Activated naive CD4-positive, alpha-beta T cell (primary cell): ENCODE measurements at places on chromosomes 2 and 18.

GRCh38 chr2:50723286-50723938 is 308.5 kb downstream of the NRXN1 start:
- DNase-seq = no peak

DNA sequence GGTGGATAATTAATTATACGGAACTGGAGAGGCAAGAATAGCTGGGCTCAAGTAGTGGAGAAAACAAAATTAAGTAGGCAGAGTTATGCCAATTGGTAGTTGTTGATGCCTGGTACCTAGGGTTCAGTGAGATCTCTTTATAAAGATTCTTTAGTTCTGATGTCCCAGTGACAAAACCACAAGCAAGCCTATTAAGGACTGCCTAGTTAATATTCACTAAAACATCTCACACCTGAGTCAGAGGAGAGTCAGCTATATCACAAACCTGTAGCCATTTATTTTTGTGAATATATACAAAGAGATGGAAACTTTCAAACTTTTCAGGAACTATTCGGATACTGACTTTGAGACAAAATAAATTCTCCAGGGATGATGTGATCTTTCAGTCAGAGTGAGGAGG is 213.9 kb upstream of the CYP26B1 start:
- no peak for DNase-seq

DNA sequence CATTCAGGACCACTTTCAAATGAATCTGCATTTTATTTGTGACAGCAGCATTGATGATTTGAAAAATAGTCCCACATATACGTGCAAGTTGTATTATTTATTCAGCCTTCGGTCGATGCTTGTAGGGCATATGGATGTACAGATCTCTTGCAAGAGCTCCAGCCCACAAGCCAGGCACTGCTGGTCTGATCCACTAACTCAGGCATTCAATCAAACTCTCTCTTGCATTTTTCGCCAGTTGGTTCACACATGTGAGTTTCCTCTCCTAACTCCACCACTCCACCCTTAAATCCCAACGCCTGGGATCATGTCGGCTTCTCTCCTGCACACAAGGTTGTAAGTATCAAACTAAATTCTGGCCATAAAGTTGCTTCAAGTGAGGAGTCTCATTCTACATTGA is 318.7 kb downstream of the CYP26B1 start:
- DNase-seq = no peak

GRCh38 chr18:60981682-60982328 is 351.4 kb upstream of the CDH20 start:
- DNase-seq = no peak

DNA sequence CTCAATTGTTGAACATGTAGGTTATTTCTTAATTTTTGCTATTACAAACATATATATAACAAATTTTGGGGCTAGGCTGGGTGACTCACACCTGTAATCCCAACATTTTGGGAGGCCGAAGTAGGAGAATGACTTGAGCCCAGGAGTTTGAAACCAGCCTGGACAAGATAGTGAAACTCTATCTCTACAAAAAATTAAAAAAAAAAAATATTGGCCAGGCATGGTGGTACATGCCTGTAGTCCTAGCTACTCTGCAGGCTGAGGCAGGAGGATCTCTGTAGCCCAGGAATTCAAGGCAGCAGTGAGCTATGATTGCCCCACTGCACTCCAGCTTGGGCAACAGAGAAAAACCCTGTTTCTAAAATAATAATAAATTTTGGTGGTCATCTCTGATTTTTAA is 23.5 kb downstream of the SLC4A1AP start:
- DNase-seq = no peak
